ENCODE measurements at places on chromosomes 5 and 9. TPM values are rescaled to one million over a fixed set of nuclear protein-coding genes. Genes with fewer than 3 reads are reported as not detected.

- DNase-seq: no peak
Observed at GRCh38 chr5:159040181-159040580, 59.5 kb downstream of the EBF1 start.

Gene PROB1
- 1.0 TPM for total RNA-seq

DNA sequence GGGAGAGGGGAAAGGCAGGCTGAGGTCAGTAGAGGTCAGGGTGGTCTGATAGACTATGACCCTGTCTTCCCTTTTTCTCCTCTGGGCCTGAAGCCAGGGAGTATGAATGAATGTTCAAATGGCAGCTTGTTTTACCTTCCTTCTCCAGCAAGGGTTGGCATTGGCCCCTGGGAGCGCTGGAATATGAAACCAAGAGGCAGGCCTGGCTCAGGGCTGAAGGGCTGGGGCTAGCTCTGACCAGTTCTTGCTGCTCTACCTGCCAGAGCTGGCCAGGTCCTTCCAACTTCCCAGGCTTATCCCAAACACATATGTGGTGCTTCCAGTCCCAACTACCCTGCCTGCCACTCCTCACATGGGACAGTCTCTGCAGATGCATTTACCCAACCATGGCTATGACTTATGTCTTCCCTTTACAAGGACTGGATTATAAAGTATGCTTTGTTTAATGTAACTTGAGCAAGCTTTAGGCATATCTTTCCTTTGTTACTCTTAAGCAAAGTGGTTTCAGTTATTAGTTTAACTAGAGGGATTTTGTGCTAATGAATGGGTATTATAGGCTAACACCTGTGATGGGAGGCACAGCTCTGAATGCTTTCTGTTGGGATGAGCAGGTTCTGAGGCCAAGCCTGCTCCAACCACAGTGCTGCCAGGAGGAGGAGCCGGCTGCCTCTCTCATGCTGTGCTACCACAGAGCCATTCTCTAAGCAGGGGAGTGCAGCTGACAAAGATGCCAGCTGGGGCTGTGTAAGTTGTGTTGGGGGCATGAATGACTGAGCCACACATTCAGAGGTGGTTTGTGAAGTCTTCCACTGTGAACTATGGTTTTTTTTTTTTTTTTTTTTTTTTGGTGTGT lies 6.1 kb downstream of the CCNI2 start:
- DNase-seq: no peak

DNA sequence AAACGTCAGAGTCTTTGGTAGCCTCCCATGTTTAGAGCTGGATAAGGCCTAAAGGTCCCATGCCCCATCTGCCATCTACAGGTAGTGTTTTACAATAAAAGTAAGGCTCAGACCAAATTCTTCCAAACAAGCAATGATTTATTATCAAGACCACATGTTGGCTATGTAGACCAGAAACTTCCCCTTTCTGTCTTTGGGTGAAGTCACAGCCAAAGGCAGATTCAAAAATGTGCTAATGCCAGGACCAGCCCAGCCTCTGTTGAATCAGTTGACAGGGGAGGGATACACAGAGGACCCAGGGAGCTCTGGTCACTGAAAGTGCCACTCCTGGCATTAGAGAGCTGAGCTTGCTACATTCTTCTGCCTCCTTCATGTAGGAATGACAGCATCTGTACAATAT lies 360.8 kb downstream of the NTRK2 start:
- no peak for DNase-seq

Gene MTAP
- total RNA-seq: 24.0 TPM

Gene NR2F1
- 26.3 TPM for total RNA-seq

DNA sequence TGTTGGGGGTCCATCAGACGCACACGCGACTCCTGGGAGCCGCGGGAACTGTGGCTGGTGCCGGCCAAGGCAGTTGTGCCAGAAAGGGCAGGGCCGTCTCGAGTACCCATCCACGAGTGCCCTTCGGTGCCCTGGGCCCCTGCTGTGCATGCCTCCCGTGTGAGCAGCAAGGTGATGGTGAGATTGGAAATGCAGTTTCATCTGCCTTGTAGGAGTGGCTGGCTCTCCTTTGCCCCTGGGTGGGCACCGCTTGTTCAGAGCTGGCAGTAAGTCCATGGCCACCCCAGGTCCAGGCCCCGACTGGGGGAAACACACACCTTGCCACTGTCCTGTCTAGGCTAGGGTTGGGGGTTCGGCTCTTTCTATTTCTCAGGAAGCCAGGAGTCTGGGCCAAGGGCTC lies 5.7 kb downstream of the NKD2 start:
- DNase-seq: no peak

Gene RGS7BP
- 1.7 TPM for total RNA-seq

DNA sequence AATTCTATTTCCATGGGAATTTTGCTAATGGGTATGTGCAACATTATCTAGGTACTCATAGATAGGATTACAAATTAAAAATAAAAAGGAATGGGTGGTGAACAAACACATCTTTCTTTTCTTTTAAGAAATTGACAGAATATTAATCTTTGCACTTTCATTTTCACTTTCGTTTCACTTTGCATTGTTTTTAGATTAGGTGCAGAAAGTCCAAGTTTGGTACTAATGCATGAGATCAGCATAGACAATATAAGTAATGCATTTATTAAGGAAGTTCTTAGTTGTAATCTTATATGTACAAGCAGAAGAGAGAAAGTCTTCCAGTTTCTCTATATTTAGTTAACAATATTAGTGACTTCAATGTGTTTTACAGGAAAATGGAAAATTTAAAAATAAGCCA lies 196.5 kb downstream of the COMMD10 start:
- no peak for DNase-seq

GRCh38 chr9:95505717-95506427 lies 10.9 kb downstream of the PTCH1 start:
- no peak for DNase-seq

DNA sequence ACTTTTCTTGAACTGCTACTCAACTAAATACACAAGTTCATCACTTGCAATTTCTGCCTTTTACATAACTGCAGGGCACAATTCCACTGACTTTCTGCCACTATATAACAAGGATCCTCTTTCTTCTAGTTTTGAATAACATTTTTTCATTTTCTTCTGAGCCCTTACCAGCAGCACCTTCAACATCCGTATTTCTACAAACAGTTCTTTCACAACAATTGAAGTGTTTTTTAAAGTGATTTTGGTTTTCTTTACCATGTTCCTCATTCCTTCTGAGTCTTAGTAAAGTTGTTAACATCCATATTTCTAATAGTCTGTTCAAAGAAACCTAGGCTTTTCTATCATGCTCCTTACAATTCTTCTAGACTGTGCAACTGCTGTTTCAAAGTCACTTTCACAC lies 127.2 kb upstream of the PITX1 start:
- DNase-seq: no peak

Gene CCDC183
- total RNA-seq: not detected

GRCh38 chr5:136191304-136192014 lies 1.5 kb downstream of the SMIM32 start:
- no peak for DNase-seq

DNA sequence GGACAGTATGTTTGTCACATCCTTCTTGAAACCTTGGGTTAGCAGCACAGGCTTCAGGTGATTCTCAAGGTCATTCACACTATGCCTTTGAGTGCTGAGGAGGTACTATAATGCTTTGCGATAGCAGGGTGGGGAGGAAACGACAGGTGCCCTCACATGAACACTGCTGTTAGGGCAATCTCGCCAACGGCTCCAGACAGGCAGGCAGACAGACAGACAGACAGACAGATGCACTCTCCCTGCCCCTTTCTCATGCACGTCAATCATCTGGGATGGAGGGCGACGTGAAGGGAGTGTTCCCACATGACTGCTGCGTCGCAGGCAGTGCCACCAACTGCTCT lies 82.9 kb downstream of the RAPGEF1 start:
- DNase-seq: no peak

GRCh38 chr5:131998431-131999040 lies 12.9 kb downstream of the ACSL6 start:
- DNase-seq: no peak

DNA sequence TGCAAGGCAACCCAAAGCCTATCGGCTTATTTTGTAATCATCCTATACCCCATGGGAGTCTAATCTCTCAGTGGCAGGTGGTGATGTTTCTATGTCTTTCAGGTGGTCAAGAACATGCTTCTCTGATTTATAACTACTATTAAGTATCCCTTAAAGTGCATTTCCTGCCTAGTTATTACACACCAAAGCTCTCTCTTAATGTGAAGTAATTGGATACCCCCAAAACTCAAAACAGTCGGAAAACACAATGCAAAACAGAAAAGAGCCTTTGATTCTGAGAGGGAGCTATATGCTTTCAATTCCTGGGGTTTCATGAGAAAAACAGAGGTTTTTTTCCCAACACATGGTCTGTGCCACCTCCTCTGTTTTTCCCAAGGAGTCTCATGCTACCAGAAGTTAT lies 416.4 kb downstream of the CSNK1G3 start:
- no peak for DNase-seq

DNA sequence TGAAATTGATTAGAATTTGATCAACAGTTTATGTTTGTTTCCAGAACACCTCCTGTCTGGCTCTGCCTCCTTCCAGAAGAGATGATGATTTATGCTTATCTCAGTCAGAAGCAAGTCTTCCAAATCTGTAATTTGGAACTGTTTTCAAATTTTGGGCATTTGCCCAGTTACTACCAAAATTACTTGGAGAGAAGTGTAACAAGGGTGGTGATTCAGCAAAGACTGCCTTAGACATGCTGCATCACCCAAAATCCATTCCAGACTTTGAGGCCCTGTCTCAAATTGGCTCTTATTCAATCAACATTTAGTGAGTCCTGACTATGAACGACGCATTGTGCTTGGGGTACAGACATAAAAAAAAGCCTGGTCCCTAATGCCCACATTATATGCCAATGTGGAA lies 89.4 kb downstream of the SH3TC2 start:
- no peak for DNase-seq

- no peak for DNase-seq
Observed at GRCh38 chr5:36239370-36240293, 2.1 kb downstream of the NADK2 start.

DNA sequence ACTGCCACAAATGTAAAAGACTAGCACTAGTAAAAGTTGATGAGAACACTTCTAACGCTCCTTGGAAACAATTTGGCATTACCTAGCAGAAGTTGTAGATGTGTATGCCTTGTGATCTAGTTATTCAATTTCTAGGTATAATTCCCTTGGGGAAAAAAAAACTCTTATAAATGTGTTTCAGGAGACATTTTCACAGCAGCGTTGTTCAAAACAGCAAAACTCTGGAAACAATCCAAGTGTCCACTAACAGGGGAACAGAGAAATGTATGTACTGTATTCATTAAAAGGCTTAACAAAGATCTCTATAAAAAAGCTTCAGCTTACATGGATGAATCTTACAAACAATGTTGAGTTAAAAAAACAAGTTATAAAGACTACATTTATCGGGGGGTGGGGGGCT lies 30.4 kb downstream of the NR3C1 start:
- no peak for DNase-seq

All from esophagus squamous epithelium (tissue), 5 donors.